ENCODE measurements at places on chromosomes 7 and 10.

- no peak for DNase-seq
Measured at GRCh38 chr10:75987616-75988015, 556.2 kb downstream of the LRMDA start.

GRCh38 chr10:102322914-102323313 lies 72.6 kb upstream of the NFKB2 start:
- no peak for DNase-seq

- no peak for DNase-seq
Measured at GRCh38 chr7:35725280-35725680, 30.3 kb upstream of the HERPUD2 start.

- DNase-seq: no peak
Measured at GRCh38 chr10:64283621-64284020, 762.4 kb downstream of the REEP3 start.

GRCh38 chr7:27424749-27425148 lies 182.1 kb downstream of the EVX1 start:
- DNase-seq: no peak

GRCh38 chr10:133439517-133440461 lies 14.0 kb upstream of the SCART1 start:
- DNase-seq: no peak

Data from activated CD8-positive, alpha-beta memory T cell treated with anti-CD3 and anti-CD28 coated beads for 4 hours (primary cell).